Mesenteric fat pad (tissue), 1 donor: ENCODE measurements at places on chromosomes 13 and 19. TPM values are rescaled to one million over a fixed set of nuclear protein-coding genes. Genes with fewer than 3 reads are reported as not detected.

GRCh38 chr19:4567584-4568071 lies 8.1 kb upstream of the SEMA6B start:
- no peak for DNase-seq

DNA sequence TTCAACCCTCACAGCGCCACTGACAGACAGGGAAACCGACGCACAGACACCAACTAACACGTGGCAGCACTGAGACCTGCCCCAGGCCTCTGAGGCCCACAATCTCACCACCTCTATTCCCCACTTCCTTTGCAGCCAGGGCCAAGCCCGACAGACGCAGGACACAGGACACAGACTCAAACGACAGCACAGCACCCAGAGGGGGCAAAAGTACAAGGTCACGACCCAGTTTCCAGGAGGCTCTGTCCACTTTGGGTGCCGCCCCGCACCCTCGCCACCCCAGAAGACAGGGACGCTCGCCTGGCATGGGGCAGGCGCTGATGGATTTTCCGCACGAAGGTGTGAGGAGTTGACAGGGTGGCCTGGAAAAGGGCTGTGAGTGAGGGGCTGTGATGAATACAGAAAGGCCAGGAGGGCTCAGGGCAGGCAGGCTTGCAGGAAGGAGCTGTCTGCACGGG lies 48.8 kb downstream of the MLLT1 start:
- no peak for DNase-seq

GRCh38 chr19:48490981-48491792 lies 20.4 kb downstream of the LMTK3 start:
- no peak for DNase-seq

GRCh38 chr19:35545855-35546381 lies 492 bp downstream of the TMEM147 start:
- no peak for DNase-seq

DNA sequence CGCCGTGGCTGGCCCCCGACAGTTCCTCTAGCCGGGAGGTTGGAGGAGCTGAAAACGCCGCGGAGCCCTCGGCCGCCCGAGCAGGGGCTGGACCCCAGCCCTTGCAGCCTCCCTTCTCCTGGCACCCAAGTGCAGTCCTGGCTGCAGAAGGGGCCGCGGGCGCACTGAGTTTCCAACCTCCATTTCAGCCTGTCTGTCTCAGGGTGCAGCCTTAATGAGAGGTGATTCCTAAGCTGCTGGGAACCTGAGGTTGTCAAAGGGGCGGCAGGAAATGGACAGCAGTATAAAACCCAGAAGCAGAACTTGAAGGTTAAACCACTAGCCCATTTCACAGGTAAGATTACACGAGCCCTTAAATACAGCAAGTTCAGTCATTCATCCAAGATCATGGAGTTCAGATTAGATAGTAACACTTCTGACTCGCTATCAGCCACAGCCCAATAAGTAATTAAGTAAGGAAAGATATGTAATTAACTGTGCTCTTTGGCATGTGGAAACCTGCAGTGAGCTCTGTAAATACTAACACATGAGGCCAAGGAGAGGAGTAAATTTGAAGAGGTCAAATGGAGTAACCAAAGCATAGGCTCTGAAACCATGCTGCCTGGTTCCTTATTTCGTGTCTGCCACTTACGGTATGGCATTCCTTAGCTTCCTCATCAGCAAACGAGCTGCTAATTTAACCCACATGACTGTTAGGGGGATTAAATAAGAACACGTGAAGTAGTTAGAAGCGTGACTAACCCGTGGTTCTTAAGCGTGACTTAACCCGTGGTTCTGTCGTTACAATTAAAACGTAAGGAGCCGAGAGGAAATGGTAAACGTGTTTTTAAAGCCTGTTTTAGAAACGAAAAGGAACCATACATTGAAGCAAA lies 686 bp downstream of the SETDB2 start:
- DNase-seq, result no peak

DNA sequence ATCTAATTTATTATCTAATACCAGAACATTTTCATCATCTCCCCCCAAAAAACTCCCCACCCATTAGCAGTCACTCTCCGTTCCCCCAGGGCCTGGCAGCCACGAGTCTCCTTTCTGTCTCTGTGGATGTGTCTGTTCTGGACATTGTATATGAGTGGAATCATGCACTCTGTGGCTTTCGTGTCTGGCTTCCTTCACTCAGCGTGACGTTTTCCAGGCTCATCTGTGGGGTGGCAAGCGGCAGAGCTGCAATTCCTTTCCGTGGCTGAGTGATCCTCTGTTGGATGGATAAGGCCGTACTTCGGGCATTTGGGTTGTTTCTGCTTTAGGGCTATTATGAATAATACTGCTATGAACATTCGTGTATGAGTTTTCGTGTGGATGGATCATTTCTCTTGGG lies 3.1 kb downstream of the AP2S1 start:
- no peak for DNase-seq

The BORCS8 gene
- 30.8 TPM for total RNA-seq

- DNase-seq, result no peak
Measured at GRCh38 chr19:18551631-18552030, 6.0 kb upstream of the KXD1 start.

DNA sequence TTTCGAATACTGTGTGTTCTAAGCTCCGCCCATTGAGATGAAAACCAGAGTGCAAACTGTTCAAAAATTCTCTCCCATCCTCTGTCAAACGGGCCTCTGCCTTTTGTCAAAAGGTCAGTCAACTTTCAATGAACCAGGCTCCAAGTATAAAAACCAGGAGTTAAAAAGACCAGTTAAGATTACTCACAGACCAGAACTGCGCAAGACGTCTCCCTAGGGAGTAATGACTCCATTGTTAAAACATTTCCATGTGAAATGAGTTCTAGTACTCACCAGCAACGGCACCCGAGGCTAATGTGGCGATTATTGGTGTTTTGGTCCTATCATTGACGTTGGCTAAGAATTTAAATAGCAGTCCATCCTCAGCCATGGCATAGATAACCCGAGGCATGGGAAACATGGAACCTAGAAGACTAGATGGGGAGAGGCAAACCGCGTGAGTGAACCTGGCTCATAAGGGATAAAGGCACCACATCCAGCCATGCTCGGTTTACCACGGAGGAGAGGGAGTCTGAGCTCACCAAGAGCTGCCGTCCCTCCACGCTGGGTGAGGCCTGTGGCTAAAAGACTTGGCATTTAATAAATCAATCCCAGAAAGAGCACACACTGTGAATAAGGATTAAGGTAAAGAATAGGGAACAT lies 73.3 kb downstream of the SLC7A1 start:
- peak; percentile 60 for DNase-seq

GRCh38 chr13:76425935-76426334 lies 460.3 kb downstream of the KCTD12 start:
- DNase-seq, result no peak

- DNase-seq, result no peak
Measured at GRCh38 chr19:41694196-41694595, 6.1 kb upstream of the CEACAM7 start.

DNA sequence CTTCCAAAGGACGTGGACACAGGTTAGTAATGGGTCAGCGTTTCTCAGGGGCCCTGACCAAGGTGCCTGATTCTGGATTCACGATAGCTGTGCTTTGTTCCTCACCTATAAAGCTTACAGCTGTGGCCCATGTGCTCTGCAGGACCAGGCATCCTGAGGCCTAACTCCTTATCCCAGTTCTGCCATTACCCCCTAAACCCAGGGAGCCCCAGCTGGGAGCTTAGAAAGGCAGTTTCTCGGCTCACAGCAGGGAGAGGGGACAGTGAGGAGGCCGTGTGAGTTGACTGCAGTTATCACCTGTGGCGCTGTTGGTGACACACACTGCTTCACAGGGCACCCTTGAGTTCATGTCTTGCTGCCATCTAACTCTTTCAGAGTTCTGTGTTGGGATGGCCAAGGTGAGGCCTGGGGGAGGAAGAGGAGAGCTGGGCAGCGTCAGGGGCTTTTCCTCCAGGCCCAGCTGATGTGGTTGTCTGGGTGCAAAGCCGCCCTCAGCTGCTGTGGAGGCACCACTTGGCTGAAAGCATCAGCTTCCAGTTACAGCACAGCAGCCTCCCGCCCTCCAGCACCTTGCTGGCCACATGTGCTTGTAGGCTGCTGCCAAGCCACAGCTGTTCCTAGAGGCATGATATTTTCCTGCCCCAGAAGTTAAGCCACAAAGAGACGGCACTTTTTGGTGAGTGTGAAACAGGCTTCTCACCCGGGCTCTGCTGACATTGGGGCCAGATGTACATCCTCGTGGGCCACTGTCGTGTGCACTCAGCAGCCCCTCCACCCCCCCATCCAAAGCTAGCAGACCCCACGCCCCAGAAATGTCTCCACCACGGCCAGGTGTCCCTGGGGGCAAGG lies 99.6 kb upstream of the MCF2L start:
- DNase-seq, result peak; percentile 82

The CTU1 gene
- 10.0 TPM for total RNA-seq

The OR10H3 gene
- total RNA-seq, result not detected

GRCh38 chr19:57802269-57802668 lies 12.4 kb downstream of the ZNF552 start:
- DNase-seq, result no peak

DNA sequence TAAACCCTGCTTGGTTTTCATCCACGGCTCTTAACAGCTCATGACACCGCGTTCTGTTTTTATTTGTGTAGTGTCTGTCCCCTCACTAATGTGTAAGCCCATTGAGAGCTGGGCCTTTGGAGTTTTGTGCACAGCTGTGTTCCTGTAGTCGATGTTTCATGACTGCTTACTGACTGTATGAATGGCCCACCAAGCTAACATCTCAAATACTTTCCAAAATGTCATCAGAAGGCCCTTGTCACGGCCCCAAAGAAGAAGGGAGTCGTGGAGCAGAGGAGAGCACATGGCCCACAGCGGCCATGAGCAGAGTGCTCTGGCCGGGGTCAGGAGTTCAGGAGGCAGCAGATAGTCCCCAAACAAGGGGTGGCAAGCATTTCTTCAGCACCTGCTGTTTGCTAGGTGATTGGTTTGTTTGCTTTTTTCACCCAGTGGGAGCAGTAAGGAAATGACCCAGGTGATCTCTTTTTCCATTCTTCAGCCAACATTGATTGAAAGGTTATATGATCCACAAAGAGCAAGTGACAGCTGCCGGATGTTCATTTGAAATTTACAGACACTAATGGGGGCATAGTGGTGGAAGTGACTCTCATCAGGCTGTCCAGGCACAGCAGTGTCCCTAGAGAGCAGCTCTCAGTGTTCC lies 315.2 kb downstream of the ATP8A2 start:
- no peak for DNase-seq

DNA sequence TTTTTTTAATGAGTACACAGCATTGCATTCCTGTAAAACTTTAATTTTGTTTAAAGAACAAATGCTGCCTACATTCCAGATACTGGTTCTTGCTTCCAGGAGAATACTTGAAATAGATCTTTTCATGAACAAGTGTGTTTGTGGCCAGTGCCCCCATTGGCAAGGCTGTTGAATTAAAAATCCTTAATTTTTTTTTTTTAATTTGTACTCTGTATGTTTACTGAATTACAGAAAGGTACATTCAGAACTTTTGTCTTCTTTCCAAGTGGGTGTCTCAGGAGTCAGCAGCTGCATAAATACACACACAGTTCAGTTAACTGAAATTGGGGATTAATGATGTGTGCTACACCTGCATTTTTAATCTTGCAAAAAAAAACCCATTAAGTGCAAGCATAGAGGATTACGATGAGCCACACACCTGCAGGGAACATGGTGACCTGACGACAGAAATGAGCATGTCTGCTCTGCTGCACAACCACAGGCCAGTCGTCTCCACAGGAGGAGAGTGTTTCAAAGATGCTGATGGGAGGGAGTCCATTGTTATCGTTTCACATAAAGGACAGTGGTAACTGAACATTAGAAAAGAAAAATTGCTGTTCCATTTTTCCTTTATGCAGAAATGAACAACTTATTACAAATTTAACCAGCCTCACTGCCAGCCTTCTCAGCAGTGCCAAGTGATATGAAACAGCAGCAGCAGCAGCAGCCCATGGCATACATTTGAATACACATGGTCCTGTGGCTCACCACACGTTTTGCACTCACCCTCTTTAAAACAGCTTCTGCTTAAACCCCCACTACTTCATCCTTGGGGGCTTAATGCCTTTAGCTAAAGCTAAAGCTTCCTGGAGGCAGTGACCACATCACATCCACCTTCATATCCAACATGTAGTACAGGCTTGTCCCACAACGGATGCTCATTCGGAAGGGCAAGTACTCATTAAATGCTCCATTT lies 72.3 kb upstream of the RFC3 start:
- DNase-seq, result no peak

DNA sequence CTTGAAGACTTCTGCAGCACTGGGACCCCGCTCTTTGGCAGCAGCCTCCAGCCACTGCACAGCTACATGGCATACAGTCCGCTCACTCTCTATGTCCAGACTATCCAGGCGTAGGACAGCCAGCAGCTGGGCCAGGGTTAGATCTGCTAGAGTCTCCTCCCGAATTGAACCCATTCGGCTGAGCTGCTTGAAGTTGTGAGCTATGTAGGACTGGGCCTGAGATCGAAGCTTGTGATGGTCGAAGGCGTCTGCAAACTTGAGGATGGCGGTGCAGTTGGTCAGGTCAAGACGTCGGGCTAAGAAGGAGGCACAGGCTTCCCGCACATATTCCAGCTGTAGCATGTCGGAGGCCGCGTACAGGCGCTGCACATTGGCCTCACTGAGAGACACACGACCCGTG lies 900 bp downstream of the KBTBD7 start:
- no peak for DNase-seq

- DNase-seq, result no peak
Measured at GRCh38 chr19:2083174-2083854, 12.8 kb downstream of the MOB3A start.

- DNase-seq, result no peak
Measured at GRCh38 chr19:18861235-18861634, 29.5 kb downstream of the UPF1 start.

- no peak for DNase-seq
Measured at GRCh38 chr13:61654481-61654880, 238.8 kb upstream of the PCDH20 start.

- DNase-seq, result no peak
Measured at GRCh38 chr19:17052439-17052838, 22.8 kb downstream of the HAUS8 start.

DNA sequence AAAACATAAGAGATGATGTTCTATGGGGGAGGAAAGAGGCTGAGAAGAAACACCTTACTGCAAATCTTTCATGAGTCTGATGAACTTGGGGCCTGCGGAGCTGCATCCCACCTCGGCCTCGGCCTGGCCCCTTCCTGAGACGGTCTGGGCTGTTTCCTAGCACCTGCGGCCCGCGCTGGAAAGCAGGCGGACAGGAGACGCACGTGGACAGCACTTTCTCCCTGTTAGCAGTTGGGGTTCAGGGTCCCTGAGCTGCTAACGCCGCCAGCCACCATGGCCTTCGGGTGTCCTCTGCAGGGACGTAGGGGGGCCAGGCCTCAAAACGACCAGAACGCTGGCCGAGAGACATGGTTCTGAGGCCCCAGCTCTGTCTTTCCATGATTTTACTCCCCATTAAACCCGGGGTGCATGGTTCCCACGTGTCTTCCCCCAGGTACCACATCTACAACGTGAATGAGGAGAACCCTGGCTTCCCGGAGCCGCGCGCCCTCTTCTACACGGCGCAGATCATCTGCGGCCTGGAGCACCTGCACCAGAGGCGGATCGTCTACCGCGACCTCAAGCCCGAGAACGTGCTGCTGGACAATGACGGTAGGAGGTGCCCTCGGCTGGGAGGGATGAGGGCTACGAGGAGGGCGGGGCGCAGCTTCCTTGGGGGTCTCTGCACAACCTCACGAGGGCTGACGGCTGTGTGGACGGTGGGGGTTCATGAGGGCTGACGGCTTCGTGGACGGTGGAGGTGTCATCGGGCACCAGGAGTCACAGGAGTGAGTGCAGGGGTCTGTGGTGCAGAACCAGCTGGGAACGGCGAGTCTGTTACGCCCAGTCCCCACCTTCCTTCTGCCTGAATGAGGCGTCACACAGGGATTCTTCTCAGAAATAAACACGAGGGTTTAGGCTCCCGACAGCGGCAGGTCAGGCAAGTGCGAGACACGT lies 4.3 kb downstream of the GRK1 start:
- DNase-seq, result peak; percentile 88
